ENCODE measurements at places on chromosomes 7 and 10. TPM values are rescaled to one million over a fixed set of nuclear protein-coding genes. Genes with fewer than 3 reads are reported as not detected.

The DYNC1I1 gene
- 11.8 TPM for total RNA-seq

The THNSL1 gene
- total RNA-seq, result 5.4 TPM

The SPDYE6 gene
- total RNA-seq, result not detected

GRCh38 chr7:153258686-153259085 is 499.1 kb downstream of the ACTR3B start:
- no peak for DNase-seq

DNA sequence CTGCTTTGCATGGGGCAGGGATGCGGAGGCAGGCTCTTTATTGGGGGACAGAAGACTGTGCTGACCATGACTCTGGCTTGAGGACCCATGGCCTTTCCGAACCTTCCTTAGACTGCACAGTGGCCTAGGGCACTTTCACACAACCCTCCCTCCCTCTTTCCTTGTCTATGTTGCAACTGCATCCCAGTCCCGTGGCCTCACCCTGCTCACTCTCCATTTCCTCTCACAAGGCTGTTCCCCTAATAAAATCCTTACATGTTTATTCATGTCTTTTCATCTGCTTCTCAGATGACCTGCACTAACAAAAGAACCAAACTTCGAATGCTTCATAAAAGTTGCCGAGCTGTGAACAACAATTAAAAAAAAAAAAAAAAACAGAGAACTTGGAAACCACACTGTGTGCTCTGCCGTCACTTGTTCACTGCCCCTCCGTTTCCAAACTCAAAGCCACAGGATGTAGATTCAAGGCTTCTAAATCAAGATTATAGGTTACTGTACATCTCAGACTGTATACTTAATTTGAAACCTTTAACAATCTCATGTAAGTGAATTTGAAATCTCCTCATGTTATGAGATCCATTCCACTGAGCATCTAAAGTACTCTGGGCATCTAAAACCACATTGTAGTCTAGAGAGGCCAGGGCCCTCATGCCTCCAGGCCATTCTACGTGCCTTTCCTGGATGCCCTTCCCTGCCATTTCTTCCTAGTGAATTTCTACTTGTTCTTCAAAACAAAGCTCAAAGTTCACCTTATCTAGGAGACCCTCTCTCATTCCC is 265.9 kb downstream of the SNX13 start:
- DNase-seq, result no peak

GRCh38 chr10:5504146-5505072 is 5.0 kb upstream of the CALML5 start:
- no peak for DNase-seq

DNA sequence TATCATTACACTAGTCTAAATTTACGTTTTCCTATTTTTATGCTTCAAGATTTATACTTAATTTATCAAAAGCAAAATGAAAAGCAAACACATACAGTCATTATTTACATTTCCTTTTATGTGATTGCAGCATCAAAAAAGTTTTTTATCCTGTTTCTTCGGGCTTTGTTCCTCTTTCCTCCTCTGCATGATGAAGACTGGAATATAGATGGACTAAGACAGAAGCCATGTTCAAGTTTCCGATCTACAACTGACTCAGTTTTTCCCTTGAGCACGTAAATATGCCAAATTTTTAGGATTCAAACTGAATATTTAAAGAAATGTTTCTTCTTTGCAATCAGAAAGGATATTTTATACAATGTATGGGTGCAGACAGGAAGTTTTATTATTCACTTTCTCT is 273.5 kb upstream of the DGKB start:
- no peak for DNase-seq

GRCh38 chr10:86688398-86688921 is 20.1 kb downstream of the LDB3 start:
- DNase-seq, result peak; percentile 50

GRCh38 chr7:152541892-152542291 is 106.1 kb upstream of the KMT2C start:
- DNase-seq, result no peak

Data from uterus (tissue), 4 donors.